ENCODE measurements at places on chromosomes 7 and 10.

DNA sequence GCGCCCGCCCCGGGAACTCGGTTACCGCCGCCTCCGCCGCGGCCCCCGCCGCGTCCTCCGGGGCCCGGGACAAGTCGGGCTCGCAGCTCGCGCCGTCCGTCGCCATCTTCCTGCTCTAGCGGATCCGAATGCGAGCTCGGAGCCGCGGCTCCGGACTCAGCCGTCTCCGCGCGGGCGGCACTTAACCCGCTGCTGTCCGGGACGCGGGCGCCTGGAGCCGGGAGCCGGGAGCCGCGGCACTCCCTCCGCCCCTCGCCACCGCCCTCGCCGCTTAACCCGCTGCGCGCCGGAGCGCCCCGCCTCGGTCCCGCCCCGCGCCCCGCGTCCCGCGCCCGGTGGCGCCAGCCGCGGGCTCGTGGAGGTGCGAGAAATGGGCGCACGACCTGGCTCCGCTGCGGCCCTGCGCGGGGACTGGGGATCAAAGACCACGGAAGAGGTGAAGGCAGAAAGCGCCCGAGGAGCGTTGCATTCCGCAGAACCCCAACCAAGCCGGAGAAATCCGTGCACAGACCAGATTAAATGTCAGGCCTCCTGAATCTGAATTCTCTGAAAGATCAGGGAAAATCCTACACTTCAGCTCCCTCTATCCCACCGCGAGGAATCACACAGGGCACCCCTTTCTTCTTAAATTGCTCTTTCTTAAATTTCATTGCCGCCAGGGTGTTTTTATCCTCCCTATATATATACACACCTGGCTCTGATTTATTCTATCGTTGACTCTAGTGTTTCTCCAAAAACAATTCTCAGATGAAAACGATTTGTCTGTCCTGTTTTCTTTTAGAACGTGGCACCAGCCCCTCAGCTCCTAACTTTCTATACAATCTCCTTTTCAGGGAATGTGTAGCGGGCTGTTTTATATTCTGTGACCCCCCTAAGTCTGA is at the start of gene CTTNBP2:
TSS of gene CTTNBP2 (minus strand) at position 132 of the 881 bp plus-strand sequence. CDS start at position 106, 26 bp downstream.
- DNase-seq: peak; percentile 8

- DNase-seq: no peak
Measured at GRCh38 chr10:28765641-28766040, 88.3 kb downstream of the BAMBI start.

- DNase-seq: peak; percentile 38
Measured at GRCh38 chr7:151744656-151745638, 132.0 kb downstream of the PRKAG2 start.

- no peak for DNase-seq
Measured at GRCh38 chr10:112721080-112721698, 228.9 kb upstream of the TCF7L2 start.

GRCh38 chr7:131826960-131827359 is 270.5 kb upstream of the PODXL start:
- no peak for DNase-seq

DNA sequence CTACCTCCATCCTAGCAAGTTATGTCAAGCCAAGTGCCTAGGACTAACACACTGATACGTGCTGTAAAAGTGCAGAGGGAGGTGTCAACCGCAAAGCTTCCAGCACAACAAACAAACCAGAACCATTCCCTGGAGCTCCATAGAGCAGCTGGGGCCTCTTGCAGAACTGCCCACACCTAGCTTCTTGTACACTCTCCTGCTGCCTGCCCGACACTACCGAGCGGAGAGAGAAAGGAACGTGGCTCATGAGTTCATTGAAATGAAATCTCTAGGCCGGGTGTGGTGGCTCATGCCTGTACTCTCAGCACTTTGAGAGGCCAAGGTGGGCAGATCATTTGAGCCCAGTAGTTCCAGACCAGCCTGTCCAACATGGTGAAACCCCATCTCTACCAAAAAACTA is 73.5 kb downstream of the MKI67 start:
- no peak for DNase-seq

- no peak for DNase-seq
Measured at GRCh38 chr7:111802194-111802772, 240.0 kb upstream of the IMMP2L start.

- no peak for DNase-seq
Measured at GRCh38 chr10:78762086-78762630, 306.6 kb upstream of the ZMIZ1 start.

GRCh38 chr7:117737926-117738325 is 135.3 kb downstream of the CTTNBP2 start:
- DNase-seq: no peak

DNA sequence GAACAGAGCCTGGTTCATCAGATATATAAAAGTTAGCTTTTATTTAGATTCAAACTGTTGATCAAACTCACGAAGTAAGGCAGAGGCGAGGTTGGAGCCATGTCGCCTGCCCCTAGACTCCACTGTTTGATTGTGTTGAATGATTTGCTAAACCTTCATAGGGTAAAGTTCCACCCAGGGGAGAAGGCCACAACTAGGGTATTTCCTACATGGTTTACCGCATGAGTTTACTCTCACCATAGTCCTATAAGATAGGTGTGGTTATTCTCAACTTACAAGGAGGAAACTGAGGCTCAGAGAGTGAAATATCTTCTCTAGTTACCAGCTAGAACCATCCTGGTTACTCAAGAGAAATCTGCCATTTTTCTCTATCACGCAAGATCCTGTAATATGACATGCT is 31.8 kb downstream of the ARHGAP22 start:
- no peak for DNase-seq

DNA sequence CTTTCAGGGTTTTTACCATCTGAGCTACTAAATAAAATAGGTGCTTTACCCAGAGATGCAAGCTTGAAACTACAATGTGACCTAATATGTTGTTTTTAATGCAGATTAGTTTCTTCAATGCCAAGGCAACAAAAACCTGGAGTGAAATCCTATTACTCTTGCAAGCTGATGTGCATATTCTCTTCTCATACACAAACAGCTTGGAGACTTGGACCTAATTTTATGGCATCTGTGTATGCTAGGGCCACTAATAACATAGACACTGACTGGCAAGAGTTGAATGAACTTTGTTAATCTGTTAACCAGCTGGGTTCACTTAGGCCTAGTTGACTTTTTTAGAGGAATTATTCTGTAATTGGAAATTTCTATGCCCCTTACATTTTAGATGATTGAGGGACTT is 23.4 kb upstream of the SMIM30 start:
- no peak for DNase-seq

DNA sequence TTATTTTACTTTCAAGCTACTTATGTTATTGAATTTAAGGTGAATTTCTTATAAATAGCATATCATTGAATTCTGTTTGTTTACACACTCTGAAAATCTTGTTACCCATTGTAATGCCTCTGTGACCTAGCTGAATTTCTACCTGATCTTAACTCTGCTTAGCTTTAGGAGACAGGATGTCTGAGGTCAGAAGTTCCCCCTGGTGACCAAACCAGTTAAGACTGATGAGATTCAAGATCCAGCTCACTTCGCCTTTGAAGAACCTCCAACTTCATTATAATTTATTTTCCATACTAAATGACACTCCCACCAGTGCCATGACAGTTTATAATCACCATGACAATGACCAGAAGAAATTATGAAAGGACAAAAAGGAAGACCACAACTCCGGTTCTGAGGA is 213.4 kb upstream of the CDC14C start:
- no peak for DNase-seq

GRCh38 chr10:116866987-116867595 is 17.8 kb downstream of the ENO4 start:
- DNase-seq: peak; percentile 16

- DNase-seq: peak; percentile 5
Measured at GRCh38 chr10:105063796-105064195, 422.7 kb downstream of the SORCS3 start.

- DNase-seq: no peak
Measured at GRCh38 chr7:3588341-3588740, 287.3 kb downstream of the SDK1 start.

- no peak for DNase-seq
Measured at GRCh38 chr7:110724811-110725210, 366.1 kb upstream of the LRRN3 start.

DNA sequence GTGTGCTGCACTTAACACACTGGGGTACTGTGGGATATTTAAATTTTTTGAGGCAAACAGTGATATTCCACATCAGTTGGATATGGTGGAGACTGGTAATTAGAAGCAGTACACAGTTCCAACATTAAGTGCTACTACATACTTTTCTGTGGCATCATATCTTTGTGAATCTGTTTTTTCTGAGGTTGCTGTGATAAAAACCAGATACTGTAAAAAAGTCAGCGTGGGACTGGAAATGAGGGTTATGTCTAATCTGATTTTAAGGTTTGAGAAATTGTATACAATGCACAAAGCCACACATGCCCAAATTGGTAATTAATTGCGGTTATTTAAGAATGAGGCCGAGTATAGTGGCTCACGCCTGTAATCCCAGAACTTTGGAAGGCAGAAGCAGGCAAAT is 41.2 kb downstream of the TBC1D12 start:
- DNase-seq: no peak

DNA sequence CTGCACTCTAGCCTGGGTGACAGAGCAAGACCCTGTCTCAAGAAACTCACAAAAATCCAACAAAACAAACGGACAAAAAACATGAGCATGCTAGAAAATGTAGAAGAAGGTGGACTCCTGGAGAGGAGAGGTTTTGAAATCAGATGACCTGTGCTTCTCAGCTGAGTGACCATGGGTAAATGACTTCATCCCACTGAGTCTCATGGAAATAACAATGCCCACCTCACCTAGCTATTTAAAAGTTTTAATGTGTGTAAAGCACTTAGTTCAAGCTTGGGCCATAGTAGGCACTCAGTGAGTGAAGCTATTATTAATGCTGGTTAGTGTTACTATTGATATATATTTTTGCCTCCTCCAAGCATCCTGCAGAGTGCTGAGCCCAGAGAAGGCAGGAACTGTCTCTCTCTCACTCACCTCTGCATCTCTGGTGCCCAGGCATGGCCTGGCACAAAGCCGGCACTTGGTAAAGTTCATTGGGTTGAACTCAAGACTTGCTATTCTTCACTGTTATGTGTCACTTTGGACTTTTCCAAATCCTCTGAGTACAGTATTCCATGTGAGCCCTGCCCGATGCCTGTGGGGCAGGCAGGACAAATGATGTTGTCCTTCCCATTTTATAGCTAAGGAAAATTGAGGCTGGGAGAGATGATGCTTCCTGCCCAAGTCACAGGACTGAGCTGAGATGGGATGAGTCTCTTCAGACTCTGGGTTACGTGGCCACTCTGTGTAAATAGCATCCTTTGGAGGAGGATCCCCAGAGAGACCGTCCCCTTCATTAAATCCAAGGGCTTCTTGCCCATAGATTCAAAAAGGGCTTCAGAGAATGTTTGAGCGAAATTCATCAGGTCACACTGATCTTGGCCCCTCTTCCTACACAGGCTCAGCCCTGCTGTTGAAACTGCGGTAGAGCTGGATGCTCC is 81.4 kb upstream of the EMX2 start:
- no peak for DNase-seq

- no peak for DNase-seq
Measured at GRCh38 chr10:100528921-100529474, 673 bp downstream of the NDUFB8 start.

DNA sequence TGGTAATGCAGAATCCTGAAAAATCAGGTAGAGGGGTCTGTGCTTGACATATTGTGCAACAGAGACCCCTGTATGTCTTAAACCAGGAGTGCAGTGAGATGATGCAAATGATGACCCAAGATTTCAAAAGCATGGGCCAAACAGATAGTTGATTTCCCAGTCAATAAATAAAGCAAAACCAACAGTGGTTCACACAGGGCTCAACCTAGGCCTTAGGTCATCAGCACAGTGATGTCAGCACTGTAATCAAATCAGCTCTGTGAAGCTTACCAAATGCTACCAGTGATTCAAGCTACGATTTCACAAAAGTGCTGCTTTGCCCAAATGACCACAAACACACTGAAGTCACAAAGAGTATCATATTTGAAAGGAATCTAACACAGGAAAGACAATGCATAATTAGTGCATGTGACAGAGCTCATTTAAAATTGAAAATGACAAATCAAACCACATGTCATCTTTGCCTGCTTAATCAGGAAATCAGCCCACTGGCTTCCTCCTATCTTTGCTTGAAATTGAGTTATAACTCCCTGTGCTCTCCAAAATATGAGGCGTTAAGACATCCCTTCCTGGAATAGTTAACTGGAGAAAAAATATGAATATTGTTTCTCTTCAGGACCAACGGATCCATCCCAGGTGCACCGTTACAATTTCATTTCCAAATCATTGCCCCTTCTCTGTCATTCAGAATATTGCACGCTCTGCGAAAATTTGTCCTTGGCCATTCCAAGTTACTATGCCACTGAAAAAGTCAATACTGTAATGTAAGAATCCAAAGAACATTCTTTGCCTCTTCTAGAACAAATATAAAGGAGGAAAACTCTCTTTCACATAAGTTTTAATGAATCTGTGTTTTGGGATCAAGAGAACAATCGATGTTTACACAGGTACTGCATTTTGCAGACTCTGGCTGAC is 41.9 kb upstream of the ASL start:
- DNase-seq: no peak
